ENCODE measurements at places on chromosomes 16 and 17.

- no peak for ATAC-seq
Measured at GRCh38 chr17:10053782-10054540, 144.4 kb downstream of the GAS7 start.

DNA sequence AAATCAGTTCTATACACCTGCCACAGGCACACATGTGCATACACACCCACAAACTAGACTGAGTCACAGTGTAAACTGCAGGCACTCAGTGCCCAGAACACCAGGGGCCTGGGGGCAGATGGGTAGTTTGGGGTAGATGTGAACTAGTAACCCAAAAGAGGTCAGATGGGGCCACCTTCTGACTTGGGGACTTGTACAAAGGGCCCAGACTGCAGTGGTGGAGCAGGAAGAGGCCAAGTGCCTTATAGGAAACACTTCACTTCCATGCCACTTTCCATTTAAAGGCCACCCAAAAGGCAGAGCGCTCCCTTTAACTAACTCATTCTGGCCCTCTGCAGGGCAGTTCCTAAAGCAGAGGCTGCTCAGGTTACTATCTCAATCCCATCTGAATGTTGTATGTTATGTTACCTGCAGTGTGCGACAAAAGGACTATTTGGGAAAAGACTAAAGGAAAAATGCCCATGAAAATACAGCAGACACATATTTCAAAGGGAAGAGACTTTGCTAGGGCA is 27.8 kb upstream of the ERN1 start:
- ATAC-seq = no peak

- peak; percentile 12 for ATAC-seq
Measured at GRCh38 chr16:23509782-23510163, 521 bp downstream of the GGA2 start.

DNA sequence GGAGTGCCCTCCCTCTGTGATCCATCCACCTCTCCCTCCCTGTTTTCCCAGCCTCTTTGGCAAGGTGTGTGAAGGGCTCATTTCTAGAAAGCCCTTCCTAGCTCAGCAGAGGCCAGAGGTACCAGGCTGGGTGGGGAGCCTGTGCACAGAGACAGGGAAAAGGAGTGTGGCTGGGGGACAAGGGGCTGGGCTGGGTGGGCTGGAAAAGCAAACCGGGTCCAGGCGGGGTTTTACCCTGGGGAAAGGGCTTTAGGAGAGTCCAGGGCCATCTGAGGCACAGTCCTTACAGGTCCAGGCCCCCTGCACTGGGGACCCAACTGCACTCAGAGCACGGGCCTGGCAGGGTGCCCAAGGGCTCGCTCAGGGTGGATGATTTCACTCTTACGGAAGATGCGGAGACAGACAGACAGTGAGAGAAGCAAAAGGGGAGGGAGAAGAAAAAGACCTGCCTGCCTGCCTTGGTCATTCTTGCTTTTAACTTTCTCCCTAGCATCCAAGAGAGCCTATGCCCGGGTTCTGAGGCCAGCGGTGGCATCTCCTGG is 7.0 kb downstream of the CRHR1 start:
- ATAC-seq = no peak

DNA sequence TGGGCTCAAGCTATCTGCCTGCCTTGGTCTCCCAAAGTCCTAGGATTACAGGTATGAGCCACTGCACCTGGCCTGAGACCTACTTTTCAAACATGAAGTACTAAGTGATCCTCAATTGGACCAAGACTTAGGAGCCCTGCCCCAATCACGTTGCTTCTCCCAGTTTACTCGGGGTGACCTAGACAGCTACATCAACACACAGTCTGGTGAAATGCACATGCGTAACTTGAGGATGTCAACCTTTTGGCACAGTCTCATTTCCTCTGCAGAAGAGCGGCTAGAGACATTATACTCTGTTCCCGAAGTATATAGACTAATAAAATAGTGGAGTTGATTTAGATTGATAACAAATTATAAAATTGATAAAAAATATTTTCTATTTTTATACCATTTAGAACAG is 17.1 kb downstream of the FTO start:
- no peak for ATAC-seq

DNA sequence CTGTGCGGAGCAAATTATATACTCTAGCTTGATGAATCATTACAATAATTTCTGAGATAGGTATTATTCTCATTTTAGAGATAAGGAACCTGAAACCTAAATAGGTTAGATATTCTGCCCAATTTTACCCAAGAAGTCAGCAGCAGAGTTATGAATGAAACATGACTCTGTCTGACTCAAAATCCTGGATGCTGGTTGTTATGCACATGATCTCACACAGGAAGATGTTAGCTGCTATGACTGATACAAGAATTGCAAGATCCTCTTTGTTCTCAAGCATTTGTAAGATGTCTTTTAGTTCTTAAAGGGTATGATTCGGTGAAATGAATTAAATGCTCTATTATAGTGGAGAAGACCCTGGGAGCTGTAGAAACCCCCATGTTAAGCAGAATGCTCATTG is 447.8 kb downstream of the KIF2B start:
- no peak for ATAC-seq

GRCh38 chr16:59046335-59046734 is 312.2 kb upstream of the GOT2 start:
- ATAC-seq = no peak

DNA sequence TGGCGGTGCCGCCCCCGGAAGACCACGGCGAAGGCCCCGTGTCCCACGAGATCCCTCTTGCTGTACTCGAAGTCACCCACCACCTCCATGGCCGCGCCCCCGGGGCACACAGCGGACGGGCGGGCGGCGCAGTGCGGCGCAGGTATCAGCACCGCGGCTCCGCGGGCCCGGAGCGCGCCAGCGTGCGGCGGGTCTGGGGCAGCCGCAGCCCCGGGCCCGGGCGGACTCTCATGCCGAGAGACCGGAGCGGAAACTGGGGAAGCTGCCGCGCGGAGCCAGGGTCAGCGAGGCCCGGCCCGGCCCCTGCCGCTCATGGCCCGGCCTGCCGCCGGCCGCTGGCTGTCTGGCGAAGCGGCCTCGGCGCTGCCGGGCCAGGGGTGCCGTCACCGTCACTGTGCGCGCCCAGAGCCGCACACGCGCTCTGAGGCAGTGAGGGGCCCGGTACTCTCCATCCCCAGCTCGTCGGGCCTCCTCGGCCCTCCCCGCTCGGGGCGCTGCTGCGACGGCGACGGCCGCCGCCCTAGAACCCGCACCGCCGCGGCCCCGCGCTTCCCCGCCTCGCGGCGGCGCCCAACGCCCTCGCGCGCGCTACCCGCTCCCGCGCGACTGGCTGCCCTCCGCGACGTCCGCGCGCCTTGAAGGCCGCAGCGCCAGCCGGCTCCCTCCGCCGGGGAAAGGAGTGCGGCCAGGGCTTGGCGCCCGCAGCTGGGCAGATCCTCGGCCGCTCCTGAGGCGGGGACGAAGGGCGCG is at the start of gene ULK2:
TSS of gene ULK2 (minus strand) at position 608 of the 750 bp plus-strand sequence. CDS start at position 89, 519 bp downstream.
- peak; percentile 81 for ATAC-seq

GRCh38 chr17:72599891-72600290 is 479.1 kb downstream of the SOX9 start:
- ATAC-seq = no peak

GRCh38 chr17:78256707-78257591 is 25.5 kb downstream of the TMEM235 start:
- no peak for ATAC-seq

DNA sequence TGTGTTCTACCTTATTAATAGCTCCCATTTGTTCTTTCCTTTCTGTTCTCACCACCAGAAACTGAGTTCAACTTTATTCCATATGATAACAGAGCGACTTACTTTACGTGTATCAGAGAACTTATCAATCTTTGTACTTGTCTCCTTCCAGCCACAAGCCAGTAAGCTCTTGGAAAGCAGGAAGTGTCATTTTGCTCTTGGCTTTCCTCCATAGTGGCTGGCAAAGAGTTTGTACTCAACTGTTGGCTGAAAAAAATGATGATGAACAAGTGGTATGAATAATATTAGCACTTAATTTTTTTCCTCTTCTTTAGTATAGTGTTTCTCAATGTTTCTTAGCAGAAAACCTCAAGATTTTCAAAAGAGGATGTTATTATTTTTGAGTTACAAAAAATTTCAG is 182.4 kb upstream of the TOM1L1 start:
- no peak for ATAC-seq

GRCh38 chr17:38943607-38944006 is 18.2 kb downstream of the LASP1NB start:
- peak; percentile 41 for ATAC-seq

DNA sequence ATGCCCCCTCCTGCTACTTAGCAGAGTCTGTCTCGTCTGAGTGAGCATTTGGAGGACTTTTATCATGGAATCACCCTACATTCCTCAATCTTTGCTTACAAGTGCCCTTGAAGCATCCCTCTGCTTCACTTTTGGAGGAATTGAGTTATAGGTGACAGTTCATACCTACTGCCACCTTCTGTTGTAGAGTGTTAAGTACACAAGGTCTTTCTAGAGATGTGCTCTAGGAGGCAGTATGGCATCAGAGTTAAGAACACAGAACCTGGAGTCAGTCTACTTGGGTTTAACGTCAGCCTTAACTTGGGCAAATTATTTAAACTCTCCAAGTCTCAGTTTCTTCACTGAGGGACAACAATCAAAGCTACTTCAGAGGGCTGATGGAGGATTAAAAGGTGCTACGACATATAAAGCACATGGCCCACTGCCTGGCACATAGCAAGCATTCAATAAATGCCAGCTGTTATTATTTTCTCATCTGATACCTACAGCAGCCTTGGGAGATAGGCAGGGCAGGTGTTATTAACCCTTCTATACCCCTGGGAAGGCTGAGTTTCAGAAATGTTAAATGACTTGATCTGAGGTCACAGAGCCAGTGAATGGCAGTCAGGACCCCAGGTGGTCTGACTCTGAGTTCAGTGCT is 62.2 kb downstream of the UTP18 start:
- no peak for ATAC-seq

DNA sequence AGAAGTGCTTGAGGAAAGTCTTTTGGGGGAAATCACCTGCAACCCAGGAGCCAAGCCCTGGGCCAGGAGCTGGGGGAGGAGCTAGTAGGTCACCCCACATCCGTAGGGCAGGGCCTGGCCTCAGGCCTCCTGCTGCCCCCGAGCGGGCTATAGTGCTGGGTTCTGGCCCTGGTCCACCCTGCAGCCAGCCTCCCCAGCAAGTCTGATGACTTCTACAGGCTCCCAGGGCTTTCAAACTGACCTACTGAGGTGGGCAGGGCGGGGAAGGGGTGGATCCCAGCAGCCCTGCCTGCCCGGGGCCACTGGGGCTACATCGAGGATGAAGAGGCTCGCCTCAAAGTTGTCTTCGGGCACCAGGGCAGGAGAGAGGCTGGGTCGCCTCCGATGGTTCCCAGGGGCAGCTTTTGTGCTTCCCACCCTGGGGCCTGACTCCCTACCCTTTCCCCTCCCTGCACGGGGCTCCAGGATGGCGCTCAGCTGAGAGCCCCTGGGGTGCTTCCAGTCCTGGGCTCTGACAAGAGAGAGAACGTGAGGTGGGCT is 5.0 kb downstream of the CENPX start:
- ATAC-seq = no peak

- ATAC-seq = no peak
Measured at GRCh38 chr17:41519501-41520224, 973 bp upstream of the KRT15 start.

DNA sequence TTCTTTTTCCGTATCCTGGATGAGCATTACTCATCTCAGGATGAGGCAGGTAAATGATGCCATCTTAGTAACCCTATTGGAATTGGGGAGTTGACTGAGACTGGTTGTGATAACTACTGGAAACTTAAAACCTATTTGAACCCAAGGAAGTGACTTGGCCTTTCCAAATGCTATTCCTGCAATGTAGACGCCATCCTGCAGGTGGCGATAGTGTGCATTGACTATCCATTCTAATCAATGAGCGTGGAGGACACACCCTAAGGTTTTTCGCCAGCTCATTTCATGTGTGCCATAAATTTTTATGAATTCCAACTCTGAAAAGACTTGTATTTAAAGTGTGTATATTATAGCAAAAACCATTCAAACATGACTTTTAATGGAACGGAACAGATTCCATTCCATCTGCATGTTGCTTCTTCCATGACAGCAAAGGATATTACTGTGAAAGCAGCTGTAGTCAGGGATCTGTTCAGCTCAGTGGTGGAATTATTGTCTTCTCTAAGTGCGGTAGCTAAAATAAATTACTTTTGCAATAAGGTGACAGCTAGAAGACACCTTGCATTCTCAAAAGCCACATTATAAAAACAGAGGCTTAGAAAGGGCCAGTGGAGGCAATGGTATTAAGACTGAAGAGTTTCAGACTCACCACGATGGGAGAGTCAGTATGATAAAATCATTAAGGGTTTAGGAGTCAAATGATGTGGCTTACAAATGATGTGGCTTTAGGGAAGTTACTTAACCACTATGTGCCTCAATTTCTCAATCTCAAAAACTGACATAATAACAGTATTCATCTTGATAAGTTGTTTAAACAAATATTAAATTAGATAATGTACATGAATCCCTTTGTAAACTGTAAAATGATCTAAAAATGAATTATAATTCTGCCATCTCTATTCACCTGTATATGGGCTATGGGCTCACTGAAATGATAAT is 55.5 kb downstream of the SYT17 start:
- no peak for ATAC-seq

GRCh38 chr17:74214484-74215341 is 1.3 kb downstream of the TTYH2 start:
- ATAC-seq = no peak

DNA sequence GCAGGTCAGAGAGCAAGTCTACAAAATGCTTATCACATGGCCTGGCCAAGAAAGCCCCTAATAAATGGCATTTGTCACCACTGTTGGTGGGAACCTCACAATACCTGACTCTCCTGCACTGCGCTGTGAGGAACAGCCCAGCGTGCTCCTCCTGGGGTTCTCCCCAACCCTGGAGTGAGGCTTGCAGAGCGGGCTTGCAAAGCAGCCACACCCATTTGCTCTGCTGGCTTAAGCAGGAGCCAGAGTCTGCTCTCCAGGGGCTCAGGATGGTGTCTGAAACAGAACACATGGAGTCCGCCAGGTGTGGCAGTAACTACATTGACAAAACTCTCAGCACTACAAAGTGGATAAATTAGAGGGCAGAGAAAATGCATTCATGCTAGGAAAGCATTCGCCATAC is 331.0 kb upstream of the CCL2 start:
- ATAC-seq = no peak

GRCh38 chr16:15899538-15900100 is 11.2 kb upstream of the CEP20 start:
- ATAC-seq = peak; percentile 59

DNA sequence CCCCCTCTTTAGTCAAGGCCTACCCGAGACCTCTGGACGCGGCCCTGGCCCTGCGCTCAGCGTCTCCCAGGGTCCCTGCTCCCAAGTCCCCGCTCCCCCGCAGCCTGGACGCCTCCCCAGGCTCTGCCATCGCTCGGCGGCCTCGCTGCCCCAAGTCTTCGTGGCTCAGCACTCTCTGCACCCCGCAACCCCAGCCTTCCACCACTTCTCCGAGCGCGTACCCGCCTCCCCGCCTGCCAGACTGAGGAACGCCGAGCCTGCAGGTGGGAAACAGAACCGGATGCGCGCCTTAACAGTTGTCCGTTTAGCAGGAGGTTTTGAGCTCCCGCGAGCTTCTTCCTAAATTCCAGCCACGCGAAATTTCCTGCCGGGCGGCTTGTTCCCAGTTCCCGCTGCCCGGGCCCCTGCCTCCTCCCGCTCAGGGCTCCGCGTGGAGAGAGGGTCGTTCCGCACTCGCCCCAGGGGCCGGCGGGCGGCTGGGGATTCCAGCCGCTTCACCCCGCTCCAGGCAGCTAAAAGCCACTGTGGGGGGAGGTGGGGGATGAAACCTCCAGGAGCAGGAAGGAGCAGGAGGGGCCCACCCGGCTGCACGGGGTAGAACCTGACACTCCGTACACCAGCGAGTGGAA is 87.7 kb downstream of the KCNJ12 start:
- ATAC-seq = no peak

Measured in activated CD4-positive, CD25-positive, alpha-beta regulatory T cell treated with anti-CD3 and anti-CD28 coated beads, Interleukin-2, amount 50 U/mL, for 24 hours (primary cell).